NCI-H2107 (cell line): ENCODE measurements at places on chromosomes 3 and 15.
A peak's percentile ranks its signal among the peaks of the same experiment; 100 is the strongest.

GRCh38 chr3:120526011-120526870 lies 69.9 kb upstream of the NDUFB4 start:
- no peak for DNase-seq

GRCh38 chr15:74050556-74051234 lies 31.7 kb downstream of the GOLGA6A start:
- DNase-seq, result no peak

DNA sequence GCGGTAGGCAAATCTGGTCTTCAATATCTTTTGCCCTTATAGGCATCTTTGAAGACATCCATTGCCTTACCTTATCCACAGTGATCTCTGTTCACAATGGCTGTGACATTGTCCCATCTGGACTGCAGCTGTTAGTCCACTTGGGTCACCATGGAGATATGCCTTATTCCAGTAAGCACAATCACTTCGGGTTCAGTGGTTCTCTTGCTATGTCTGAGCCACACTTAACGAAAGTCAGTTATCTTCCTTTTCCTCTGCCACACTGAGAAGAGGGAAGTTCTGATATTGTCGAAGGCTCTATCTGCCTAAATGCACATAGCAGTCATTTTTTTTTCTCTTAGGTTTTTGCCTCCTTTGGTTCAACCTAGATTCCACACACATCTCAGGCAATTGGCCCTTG lies 119.0 kb upstream of the SATB1 start:
- no peak for DNase-seq

DNA sequence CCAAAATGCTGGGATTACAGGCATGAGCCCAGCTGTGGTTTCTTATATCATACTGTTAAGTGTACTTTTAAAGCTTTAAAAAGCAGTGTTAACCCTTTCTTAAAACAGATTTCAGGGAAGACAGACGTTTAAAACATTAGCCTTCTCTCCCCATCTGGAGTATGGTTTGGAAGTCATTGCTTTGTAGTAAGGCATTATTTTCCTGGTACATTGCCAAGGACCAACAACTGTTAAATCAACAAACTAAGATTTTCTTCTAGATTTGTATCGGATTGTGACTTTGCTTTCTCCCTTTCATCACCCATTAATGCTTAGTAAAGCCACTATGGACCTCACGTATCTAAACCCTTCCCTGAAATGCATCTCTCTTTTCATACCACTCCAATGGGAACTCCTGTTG lies 50.5 kb downstream of the UBE2E1 start:
- no peak for DNase-seq

- no peak for DNase-seq
Measured at GRCh38 chr3:50160561-50160983, 5.4 kb downstream of the SEMA3F start.

DNA sequence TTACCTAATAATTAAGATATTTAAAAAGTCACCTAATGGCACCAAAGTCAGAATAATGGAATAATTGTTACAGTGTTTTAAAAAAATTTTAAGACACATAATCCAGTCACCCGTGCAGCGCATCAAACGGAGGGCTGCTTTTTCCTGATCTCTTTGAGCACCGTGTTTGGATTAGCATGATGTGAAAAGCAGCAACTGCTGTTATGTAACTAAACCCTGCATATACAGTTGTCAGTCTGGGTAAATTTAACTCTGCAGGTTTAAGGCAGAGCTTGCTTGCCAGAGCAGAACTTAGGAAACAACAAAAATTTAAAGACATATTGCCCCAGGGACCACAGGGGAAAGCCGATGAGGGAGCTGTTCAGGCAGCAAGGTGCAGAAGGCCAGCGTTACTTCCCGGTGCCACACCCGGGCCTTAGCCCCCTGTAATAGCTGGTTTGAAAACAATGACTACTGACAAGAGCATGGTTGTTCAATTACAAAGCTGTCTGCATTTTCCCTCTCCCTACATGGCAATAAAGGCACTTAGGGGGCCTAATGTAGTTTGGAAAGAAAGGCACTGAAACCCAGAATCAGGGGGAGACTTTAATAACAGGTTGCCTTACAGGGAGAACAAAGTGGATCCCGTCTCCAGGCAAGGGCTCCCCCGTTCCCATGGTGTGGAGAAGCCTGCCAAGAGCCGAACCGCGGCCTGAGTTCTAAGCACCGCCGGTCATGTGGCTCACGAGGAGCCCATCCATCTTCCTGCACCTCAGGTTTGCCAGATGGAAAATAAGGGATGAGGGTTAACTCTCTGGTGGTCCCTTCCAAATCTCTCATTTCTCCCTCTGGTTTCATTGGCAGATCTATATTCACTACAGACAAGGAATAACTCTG lies 32.2 kb downstream of the RORA start:
- DNase-seq, result no peak

- no peak for DNase-seq
Measured at GRCh38 chr3:187773233-187774184, 28.2 kb upstream of the BCL6 start.

GRCh38 chr15:44101286-44101685 lies 93.8 kb downstream of the FRMD5 start:
- DNase-seq, result no peak

GRCh38 chr3:87311309-87311708 lies 34.9 kb upstream of the POU1F1 start:
- no peak for DNase-seq

DNA sequence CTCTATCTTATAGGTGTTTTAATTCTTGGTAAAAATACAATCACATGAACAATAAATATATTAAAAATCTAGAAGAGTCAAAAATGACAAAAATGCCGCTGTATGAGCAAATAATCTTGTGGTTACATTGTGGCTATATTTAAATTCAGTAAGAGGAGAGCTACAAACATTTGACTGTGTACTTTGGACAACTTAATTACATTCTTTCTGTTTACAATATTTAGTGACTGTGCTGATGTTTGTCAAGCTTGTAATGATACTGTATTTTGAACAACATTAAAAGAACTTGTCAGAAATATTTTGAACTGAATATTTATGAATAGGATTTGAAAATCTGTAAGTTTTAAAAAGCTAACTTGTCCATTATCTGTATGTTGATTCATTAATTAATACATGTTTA lies 598.3 kb downstream of the SI start:
- no peak for DNase-seq

- no peak for DNase-seq
Measured at GRCh38 chr15:29925227-29926082, 103.2 kb upstream of the TJP1 start.

- DNase-seq, result no peak
Measured at GRCh38 chr3:63779227-63779626, 39.9 kb upstream of the C3orf49 start.

GRCh38 chr3:101123081-101123480 lies 129.9 kb upstream of the ABI3BP start:
- DNase-seq, result no peak

DNA sequence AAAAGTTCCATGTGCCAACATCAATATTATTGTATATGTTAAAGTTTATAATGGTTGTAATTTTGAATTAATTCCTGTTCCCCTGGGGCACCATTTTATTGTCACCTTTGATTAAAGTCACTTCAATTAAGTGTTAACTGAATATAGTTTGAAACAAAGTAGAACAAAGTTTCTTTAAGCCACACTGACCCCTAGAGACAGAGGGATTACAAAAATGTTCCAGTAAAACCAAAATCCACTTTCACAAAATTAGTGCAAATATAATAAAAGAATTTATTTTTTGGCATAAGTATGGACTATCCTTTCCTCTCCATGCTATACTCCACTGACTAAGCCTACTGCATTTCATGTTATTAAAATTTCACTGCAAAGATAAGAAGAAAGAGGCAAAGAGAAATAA lies 123.9 kb downstream of the ZMAT3 start:
- no peak for DNase-seq

DNA sequence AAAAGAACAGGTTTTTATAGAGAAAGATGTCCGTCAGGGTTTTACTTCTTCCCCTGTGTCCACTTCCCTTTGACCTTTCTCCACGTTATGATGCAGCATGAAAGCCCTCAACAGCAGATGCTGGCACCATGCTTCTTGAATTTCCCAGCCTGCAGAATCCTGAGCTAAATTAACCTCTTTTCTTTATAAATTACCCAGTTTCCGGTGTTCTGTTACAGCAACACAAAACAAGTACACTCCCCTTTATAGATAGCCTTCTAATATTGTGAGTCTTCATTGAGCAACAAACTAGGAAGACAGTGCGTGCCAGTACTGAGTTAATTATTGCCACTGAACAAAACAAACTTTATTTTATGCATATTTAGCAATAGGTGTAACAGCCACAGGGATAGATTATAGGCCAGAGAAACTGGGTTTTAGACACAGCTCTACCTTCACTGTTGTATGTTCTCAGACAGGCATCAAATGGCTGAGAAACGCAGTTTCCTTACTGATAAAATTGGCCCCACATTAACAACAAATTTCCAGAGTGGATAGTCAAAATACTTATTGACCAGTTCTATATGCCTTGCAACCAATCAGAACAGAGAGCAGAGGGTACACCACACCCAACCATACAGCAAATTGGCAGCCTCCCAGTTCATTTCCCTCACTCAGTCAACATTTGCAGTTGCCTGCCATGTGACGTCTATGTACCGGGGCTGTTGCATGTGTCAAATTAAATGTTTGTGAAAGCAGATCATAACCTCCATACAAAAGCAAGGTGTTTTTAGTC lies 14.4 kb upstream of the TBL1XR1 start:
- peak; percentile 74 for DNase-seq

GRCh38 chr3:39299279-39299678 lies 19.4 kb upstream of the CX3CR1 start:
- no peak for DNase-seq

DNA sequence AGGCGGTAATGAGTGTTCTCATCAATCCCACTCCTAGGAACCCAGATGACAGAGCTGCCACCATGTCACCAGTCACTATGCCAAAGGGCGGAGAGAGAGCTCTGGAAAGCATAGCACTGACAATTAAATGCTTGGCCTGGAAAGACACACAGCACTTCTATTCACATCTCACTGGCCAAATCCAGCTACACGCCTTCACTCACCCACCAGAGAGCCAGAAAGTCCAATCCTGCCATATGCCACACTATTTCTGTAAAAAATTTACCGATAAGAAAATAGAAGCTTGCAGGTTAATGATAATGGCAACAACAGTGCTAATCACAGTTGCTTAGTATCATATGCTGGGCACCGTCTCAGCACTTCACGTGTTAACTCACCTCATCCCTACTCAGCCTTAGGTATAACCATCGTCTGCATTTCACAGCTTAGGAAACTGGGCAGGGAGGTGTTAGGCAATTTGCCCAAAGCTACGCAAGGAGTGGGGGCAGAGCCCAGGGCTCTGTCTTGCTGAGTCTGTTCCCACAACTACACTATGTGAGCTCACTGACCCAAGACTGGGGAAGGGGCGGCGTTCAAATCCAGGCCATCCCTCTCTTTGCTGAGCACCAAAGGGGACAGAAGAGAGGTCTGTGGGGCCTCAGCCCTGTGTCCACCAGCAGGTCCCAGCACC lies 16.5 kb downstream of the KLHL25 start:
- DNase-seq, result no peak

DNA sequence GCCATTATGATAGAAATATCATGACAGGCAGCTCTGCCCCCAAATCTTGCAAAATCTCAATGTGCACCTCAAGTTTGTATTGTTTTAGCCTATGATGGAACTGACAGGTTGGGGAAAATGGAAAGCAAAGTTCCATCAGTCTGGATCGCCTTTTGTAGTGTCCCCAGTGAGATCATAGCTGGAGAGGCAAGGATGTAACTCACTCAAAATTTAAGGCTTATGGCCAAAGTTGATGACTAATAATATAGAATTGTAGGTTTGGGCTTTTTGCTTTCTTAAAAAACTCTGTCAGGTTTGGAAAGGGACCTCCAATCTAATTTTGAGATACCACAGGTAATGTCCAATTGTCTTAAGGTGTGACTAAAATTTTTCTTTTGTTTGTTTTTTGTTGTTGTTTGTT lies 1.4 kb upstream of the ACP3 start:
- DNase-seq, result no peak

- DNase-seq, result no peak
Measured at GRCh38 chr15:66906668-66907614, 158.5 kb upstream of the SMAD3 start.

DNA sequence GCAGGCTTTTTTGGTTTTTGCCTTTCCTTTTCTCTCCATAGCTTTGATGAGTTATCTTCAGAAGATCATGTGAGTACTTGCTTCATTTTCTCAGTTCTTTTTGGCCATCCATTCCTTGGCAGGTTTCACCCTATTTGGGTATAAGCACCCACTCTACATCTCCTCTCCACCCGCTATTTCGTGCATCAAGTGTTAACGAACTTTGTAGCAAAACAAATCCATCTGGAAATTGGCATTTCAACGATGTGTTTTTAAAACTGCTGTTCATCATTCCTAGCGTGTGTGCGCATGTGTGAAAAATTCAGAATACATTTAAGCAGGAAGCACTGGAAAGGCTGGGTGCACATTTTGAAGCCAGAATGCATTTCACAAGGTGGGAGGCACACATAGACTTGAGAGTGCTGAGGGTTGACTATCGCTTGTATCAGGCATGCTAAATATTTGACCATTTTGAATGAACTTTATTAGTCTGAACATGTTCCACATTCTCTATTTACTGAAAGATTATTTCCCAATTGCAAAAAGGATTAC lies 89.7 kb upstream of the FHIT start:
- DNase-seq, result no peak

- DNase-seq, result no peak
Measured at GRCh38 chr3:138296639-138297038, 33.0 kb downstream of the NME9 start.

DNA sequence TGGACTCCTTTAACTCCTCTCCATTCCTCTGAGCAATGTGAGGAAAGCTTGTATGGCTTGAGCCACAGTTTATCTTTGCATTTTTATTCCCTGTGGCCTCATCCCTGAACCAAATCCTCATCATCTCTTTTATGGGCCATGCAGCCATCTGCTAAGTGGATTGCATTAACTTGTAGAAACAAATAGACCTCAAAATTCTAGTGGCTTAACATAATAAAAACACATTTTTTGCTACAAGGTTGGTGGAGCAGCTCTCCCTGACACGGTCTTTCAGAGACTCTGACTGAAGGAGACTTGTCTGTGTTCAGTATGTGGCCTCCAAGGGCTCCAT lies 135.3 kb downstream of the RPL22L1 start:
- no peak for DNase-seq

DNA sequence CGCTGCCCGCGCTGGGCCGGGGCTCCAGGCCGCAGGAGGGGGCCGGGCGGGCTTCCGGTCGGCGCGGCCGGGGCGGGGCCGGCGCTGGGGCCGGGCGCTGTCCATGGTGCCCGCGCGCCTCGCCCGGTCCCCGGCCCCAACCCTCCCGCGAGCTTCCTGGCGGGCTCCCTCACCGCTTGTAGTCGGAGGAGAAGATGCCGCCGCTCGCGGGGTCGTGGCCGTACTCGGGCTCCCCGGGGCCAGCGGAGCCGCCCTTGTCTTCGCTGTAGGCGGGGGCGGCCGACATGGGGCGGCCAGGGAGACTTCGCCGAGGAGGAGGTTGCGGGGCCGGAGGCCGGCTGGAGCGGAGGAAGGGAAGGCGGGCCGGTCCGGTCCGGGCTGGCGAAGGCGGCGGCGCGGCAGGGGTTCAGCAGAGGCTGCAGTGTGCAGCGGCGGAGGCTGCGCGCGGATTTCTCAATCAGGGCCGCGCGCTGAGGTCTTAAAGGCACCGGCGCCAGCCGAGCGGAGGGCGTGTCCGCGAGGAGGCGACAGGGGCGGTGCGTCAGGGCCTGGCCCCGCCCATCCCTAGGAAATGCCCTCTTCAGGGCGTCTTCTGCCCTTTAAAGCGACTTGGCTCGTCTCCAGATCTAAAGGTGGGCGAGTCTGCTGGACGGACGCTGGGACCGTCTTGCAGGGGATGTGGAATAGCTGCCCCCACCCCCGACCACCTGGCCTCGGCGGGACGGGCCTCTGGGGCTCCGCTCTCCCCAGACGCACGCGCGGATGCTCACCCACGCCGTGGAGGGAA lies at the start of gene AP3B2:
Gene AP3B2 (minus strand): TSS at position 455 of the 787 bp plus-strand sequence. CDS start 169 bp downstream, at position 286.
- DNase-seq, result peak; percentile 62

GRCh38 chr15:90873998-90874605 lies 5.7 kb downstream of the FURIN start:
- DNase-seq, result no peak
